ENCODE measurements at places on chromosomes 12 and 14.

GRCh38 chr12:113845900-113846674 is 120.0 kb downstream of the RBM19 start:
- DNase-seq, result no peak

- DNase-seq, result no peak
Measured at GRCh38 chr12:46450279-46450748, 77.7 kb upstream of the SLC38A2 start.

DNA sequence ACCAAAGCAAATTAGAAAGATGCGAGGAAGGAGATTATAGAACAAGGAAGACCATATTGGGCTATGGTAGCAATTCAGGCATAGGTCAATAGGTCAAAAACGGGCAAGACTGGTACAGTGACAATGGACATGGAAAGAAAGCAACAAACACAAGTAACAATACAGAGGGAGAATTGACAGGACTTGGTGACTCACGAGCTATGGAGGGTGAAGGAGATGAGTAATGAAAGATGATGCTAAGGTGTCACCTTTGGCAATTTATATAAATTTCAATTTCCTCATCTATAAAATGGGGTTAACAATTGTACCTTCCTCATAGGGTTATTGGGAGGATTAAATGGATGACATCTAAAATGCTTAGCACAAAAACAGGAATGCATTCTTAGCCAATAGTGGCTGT is 15.1 kb upstream of the DUSP16 start:
- no peak for DNase-seq

GRCh38 chr12:43957732-43958372 is 122.0 kb downstream of the TMEM117 start:
- DNase-seq, result peak; percentile 12

GRCh38 chr12:4215229-4216186 is 58.1 kb upstream of the CCND2 start:
- no peak for DNase-seq

DNA sequence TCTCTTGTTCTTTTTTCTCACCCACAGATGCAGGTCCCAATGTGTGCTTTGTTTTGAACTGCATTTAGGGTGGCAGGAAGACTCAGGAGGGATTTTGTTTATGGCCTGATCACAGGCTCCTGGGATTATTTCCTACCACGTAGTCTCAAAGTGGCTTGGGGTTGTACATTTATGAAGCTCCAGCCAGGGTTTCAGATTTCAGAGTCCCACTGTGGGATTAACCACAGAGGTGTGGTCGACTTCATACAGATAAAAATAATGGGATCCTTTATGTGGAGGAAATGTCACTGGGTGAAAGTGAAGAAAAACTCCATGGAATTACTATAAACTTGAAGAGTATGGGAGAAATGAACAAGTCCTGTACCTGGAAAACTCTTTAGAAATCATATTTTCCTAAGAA is 14.2 kb upstream of the PPP1R1A start:
- DNase-seq, result no peak

DNA sequence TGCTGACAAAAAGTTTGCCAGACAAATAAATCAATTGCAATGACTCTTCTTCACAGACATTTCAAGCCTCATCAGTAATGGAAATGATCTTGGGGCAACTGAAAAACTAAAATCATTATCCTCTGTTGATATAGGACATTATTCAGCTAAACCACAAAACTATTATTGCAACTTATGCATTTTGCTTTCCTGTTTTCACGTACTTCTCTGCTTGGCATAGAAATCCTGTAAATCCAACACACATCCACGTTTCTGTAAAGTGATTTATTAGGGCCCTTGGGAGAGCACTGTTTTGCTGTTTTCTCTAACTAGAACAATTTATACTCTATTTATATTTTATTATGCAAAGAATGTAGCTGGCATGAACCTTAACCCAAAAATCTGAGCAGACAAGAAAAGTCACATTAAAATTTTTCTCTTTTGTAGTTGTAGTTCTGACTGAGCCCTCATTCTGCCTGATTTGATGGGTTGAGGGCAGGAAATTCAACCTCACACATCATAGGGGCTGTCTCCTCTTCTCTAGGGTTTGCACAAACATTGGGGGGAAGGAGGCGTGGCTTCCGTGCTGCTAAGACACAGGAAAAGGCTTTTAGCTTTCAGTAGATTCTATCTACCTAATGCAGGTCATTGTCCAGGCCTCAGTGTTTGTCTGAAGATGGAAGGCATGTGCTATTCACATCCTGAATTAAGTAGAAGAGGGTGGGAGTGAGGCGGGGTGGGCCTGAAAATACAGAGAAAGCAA is 11.5 kb upstream of the NUP107 start:
- no peak for DNase-seq

- DNase-seq, result no peak
Measured at GRCh38 chr14:80271389-80271788, 60.1 kb upstream of the DIO2 start.

DNA sequence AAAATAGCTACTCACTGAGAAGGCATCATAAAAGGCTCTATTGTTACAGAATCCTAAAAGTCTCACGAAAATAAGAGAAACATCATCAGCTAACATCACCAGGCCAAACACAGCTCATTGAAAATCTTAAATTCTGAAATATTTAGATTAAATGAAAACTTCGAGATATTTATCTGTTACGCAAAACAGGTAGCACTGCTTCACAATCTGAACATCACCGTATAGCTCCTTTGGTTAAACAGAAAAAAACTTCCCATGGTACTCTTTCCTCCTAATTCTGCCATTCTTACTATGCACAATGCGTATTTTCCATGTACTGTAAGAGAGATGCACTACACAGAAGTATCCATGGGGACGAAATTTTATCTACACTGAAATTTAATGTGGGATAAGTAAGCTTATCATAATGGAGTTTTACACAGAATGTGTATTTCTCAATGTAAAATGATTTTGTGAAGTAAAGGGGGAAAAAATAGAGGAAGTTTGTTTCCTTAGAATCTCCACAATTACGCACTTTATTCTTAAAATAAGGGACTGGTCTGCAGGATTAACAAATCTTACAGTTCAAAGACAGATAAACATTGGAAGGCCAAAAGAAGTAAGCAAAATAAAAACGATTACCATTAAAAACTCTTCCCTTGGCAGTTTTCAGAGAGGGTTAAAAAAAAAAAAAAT is 1.9 kb downstream of the SGPP1 start:
- DNase-seq, result no peak
